Breast epithelium (tissue), 4 donors: ENCODE measurements at places on chromosomes 1 and 21. TPM values are rescaled to one million over a fixed set of nuclear protein-coding genes. Genes with fewer than 3 reads are reported as not detected.
A peak's percentile ranks its signal among the peaks of the same experiment; 100 is the strongest.

DNA sequence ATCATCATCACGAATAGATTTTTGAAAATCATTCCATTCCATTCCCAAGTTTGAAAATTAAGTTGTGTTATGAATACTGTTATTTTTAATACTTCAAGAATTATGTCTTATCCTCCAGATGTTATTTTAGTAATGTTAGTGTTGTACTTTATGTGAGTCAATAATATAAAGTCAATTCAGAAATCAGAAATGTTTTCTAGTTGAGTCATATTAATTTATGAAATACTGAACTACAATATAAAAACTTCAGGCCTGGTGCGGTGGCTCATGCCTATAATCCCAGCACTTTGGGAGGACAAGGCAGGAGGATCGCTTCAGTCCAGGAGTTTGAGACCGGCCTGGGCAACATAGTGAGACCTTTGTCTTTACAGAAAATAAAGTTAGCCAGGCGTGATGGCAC, 38.4 kb upstream of the GPR25 start:
- no peak for DNase-seq

GRCh38 chr1:228139406-228139930, 611 bp upstream of the GUK1 start:
- no peak for DNase-seq

DNA sequence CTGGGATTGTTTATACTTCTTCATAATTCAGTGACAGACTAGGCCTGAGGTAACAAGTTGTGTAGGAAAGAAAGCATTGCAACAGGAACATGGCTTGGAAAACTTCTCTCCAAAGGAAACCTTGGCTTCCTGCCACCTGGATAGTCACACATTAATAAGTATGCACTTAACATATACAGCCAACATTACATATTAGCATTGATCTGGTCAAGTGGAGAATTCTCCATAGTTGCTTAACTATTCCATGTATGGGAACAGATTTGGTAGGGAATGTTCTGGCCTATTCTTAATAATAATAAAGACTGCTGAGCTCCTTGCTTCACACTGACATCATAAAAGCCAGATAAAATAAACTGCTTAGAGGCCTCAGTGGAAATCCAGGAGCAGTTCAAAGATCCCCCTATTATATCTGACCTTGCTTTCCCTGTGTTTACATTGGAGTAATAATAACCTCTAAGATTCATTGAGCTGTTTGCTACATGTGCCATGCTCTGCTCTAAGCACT, 27.2 kb upstream of the NFIA start:
- no peak for DNase-seq

GRCh38 chr21:41951876-41952567, 1.8 kb downstream of the C2CD2 start:
- no peak for DNase-seq

Gene MIXL1
- not detected for total RNA-seq

DNA sequence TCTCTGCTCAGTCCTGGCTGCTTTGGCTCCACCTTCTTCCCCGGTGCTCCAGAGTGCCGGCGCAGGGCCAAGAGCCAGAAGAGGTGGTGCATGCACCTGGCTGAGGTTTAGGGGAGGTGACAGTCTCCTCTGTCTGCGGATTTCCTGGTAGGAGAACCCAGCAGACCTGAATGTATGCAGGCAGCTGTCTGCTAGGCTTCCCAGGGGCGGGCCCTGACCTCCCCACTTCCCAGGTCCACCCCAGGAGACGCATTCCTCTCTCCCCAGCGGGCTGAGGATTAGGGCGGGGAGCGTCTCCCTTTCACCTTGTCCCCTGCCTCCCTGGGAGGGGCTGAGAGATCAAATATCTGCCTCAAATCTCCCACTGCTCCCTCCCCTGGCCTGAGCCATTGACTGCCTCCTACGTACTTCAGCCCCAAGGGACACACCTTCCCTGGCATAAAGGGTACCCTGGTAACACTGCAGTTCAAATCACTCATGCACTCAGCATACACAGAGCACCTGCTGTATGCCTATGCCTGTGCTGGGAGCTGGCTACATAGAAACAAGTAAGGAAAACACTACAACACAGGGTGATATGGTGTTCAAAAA, 27.5 kb downstream of the DMBX1 start:
- peak; percentile 83 for DNase-seq

DNA sequence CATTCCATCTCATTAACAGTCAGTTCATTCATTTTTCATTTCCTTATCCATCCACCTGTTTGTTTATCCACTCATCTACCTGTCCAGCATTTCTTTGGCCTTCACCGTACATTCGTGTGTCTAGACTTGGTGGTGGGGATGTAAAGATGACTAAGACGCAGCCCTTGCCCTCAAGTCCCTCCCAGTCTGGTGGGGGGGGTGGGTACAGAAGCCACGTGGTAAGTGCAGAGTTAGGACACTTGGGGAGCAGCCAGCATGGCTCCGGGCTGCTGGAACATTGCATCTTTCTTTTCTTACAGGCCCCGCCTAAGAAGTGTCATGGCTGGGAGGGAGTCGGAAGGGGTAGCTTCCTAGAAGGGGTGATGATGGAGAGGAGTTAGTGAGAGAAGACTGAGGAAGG, 17.2 kb downstream of the KIF26B start:
- DNase-seq, result no peak

DNA sequence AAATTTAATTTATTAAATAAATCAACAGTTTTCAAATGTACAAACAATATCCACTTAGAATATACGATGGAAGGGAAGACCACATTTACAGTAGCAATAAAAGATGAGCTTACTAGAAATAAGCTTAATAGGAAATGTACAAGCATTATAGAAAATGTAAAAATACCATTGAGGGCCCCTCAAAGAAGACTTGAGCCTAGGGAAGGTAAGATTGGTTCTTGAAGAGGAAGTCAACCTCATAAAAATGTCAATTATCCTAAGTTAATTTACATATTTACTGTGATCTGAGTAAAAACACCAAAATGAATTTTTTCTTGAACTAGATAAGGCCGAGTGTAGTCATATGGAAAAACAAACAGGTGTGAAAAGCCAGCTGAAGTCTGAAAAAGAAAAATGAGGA, 39.7 kb upstream of the TRIM67 start:
- no peak for DNase-seq

GRCh38 chr1:222546091-222546490, 1.8 kb downstream of the HHIPL2 start:
- no peak for DNase-seq
